ENCODE measurements at places on chromosomes 6 and 20. TPM values are rescaled to one million over a fixed set of nuclear protein-coding genes. Genes with fewer than 3 reads are reported as not detected.

The SRMS gene
- total RNA-seq = not detected

GRCh38 chr6:136123468-136123867 lies 126.6 kb downstream of the MTFR2 start:
- H3K36me3 ChIP-seq = no peaks in the 10 kb centered on the region
- no peak overlapping the region for H3K27ac ChIP-seq
- H3K4me1 ChIP-seq = no peaks in the 10 kb centered on the region
- no peak overlapping the region for H3K4me3 ChIP-seq

DNA sequence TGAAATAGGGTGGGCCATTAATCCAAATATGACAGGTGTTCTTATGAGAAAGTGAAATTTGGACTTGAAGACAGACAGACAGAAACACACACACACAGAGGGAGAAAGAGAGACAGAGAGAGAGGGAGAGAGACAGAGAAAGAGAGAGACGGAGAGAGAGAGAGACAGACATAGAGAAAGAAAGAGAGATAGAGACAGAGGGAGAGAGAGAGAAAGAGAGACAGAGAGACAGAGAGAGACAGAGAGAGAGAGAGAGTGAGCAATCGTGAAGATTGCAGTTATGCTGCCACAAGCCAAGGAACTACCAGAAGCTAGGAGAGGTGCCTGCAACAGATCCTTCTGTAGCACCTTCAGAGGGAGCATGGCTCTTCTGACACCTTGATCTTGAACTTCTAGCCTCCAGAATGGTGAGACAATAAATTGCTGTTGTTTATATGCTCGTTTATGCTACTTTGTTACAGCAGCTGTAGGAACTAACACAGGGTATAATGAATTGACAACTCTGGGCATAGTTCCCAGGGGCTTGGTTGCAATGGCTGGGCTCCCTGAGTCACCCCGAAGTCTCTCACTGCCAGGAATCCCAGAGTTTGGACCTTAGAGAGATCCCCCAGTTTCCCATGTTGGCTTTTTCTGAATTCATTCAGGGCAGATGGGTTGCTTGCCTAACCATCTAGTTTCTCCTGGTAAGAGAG lies 44.7 kb upstream of the ECI2 start:
- H3K4me1 ChIP-seq = peaks cover under 1% of the 10 kb centered on the region
- H3K27ac ChIP-seq = no peak overlapping the region
- no peak overlapping the region for H3K4me3 ChIP-seq
- H3K36me3 ChIP-seq = no peaks in the 10 kb centered on the region

- H3K4me3 ChIP-seq = no peak overlapping the region
- no peak for DNase-seq
- no peaks in the 10 kb centered on the region for H3K36me3 ChIP-seq
- no peaks in the 10 kb centered on the region for H3K4me1 ChIP-seq
Observed at GRCh38 chr6:133040094-133040802, 200.9 kb upstream of the EYA4 start.

- H3K4me1 ChIP-seq = peaks cover 22% of the 10 kb centered on the region
- no peak within 1 kb of the TSS for H3K4me3 ChIP-seq
- DNase-seq = no peak
- no peak within 1 kb of the TSS for H3K27ac ChIP-seq
- peaks cover 9% of the 10 kb centered on the region for H3K36me3 ChIP-seq
- H3K27me3 ChIP-seq = no peaks in the 10 kb centered on the region
Observed at GRCh38 chr20:32858701-32859372, at the start of gene EFCAB8. EFCAB8 (plus strand) TSS chr20:32858923; CDS start chr20:32863793, 4,870 bp downstream.

The CCN5 gene
- total RNA-seq = not detected

GRCh38 chr20:20223981-20224380 lies 143.9 kb upstream of the INSM1 start:
- H3K27me3 ChIP-seq = peaks cover 16% of the 10 kb centered on the region
- no peaks in the 10 kb centered on the region for H3K4me1 ChIP-seq
- no peak overlapping the region for H3K4me3 ChIP-seq
- H3K36me3 ChIP-seq = no peaks in the 10 kb centered on the region
- H3K27ac ChIP-seq = no peak overlapping the region
